ENCODE measurements at places on chromosomes 2 and 18. TPM values are rescaled to one million over a fixed set of nuclear protein-coding genes. Genes with fewer than 3 reads are reported as not detected.

GRCh38 chr2:208556983-208557484 is 150.4 kb downstream of the PTH2R start:
- no peak overlapping the region for H3K4me3 ChIP-seq
- no peak overlapping the region for H3K27ac ChIP-seq
- DNase-seq, result no peak
- H3K27me3 ChIP-seq, result no peaks in the 10 kb centered on the region

GRCh38 chr18:55575066-55575465 is 12.9 kb downstream of the TCF4 start:
- H3K4me3 ChIP-seq, result no peak overlapping the region
- no peak overlapping the region for H3K27ac ChIP-seq
- no peaks in the 10 kb centered on the region for H3K36me3 ChIP-seq
- H3K4me1 ChIP-seq, result no peaks in the 10 kb centered on the region
- H3K27me3 ChIP-seq, result no peaks in the 10 kb centered on the region

- peaks cover 45% of the 10 kb centered on the region for H3K4me1 ChIP-seq
- H3K4me3 ChIP-seq, result no peak overlapping the region
- DNase-seq, result no peak
- H3K36me3 ChIP-seq, result no peaks in the 10 kb centered on the region
- H3K27me3 ChIP-seq, result no peaks in the 10 kb centered on the region
- peak overlapping the region; percentile 2 for H3K27ac ChIP-seq
Observed at GRCh38 chr2:105771836-105772235, 27.1 kb downstream of the NCK2 start.

GRCh38 chr2:117967977-117968718 is 45.7 kb downstream of the CCDC93 start:
- no peak overlapping the region for H3K4me3 ChIP-seq
- H3K27me3 ChIP-seq, result no peaks in the 10 kb centered on the region
- no peaks in the 10 kb centered on the region for H3K36me3 ChIP-seq
- H3K27ac ChIP-seq, result no peak overlapping the region

- no peaks in the 10 kb centered on the region for H3K4me1 ChIP-seq
- no peak overlapping the region for H3K27ac ChIP-seq
- DNase-seq, result no peak
- H3K4me3 ChIP-seq, result no peak overlapping the region
Observed at GRCh38 chr18:42606886-42607495, 508.5 kb downstream of the RIT2 start.

DNA sequence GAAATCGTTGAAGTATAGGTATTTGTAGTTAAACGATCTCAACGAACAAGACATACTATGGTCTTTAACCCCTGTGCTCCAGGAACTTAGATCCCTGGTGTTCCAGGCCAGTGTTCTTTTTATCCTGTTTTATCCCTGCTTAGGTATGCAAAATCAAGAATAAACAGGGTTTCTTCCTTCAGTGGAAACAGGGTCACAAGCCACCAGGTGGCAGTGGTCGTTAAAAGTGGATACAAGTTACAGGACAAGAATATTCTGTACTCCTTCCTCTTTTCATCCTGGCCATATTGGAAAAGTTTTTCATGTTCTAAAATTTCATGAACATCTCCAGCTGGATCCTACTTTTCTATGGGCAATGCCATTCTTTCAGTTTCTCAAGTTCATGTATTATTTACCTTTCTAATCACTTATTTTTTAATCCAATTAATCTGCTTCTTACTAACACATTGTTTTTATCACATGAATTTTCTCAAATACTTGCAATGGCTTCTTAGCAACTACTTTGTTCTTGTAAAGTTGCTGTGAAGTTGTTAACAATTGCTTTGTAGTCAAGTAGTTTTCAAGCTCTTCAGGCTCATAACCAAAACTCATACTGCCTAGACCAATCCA is 16.4 kb upstream of the HNMT start:
- H3K27me3 ChIP-seq, result no peaks in the 10 kb centered on the region
- no peak overlapping the region for H3K4me3 ChIP-seq

Gene FAP
- not detected for total RNA-seq

DNA sequence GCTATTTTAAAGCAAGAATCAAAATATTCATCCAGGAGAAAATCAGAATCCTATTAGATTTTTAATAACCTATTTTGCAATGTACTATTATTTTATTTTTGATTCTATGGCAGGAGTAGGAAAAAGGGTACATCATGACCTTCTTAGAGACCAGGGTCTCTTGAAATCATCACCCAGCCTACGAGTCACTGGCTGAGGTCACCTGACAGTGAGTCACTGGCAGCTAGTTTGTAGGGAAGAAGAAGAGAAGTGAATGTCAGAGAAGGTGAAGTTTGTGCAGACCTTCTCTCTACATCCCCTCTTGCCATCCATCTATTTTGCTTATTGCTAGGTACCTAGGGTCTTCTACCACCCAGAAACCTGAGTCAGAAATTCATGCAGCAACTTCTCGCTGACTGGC is 144.2 kb downstream of the ALK start:
- H3K36me3 ChIP-seq, result no peaks in the 10 kb centered on the region
- H3K4me3 ChIP-seq, result no peak overlapping the region
- no peak overlapping the region for H3K27ac ChIP-seq
- no peak for DNase-seq

DNA sequence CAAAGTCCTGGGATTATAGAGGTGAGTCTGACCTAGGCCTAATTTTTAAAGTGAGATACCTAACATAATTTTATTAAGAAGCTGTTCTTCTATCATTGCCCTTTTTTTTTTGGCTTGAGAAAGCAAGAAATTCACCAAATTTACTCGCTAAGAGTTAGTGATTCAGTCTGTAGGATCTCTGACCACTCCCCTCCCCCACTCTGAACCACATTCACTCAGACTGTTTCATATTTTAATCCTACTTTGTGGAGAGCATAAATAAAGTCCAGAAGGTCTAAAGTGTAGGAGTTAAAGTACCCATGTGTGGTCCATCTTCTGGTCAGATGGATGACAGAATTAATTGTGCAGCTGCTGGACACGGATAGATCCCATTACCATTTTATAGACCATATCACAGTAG is 115.8 kb upstream of the MGAT5 start:
- H3K27me3 ChIP-seq, result no peaks in the 10 kb centered on the region
- no peak overlapping the region for H3K27ac ChIP-seq
- no peak for DNase-seq
- H3K36me3 ChIP-seq, result no peaks in the 10 kb centered on the region
- H3K4me1 ChIP-seq, result peaks cover 53% of the 10 kb centered on the region

- H3K27ac ChIP-seq, result peak overlapping the region; percentile 60
- no peak overlapping the region for H3K4me3 ChIP-seq
- H3K4me1 ChIP-seq, result no peaks in the 10 kb centered on the region
- H3K27me3 ChIP-seq, result no peaks in the 10 kb centered on the region
- H3K36me3 ChIP-seq, result no peaks in the 10 kb centered on the region
- DNase-seq, result no peak
Observed at GRCh38 chr2:60212181-60212945, 341.1 kb downstream of the BCL11A start.

DNA sequence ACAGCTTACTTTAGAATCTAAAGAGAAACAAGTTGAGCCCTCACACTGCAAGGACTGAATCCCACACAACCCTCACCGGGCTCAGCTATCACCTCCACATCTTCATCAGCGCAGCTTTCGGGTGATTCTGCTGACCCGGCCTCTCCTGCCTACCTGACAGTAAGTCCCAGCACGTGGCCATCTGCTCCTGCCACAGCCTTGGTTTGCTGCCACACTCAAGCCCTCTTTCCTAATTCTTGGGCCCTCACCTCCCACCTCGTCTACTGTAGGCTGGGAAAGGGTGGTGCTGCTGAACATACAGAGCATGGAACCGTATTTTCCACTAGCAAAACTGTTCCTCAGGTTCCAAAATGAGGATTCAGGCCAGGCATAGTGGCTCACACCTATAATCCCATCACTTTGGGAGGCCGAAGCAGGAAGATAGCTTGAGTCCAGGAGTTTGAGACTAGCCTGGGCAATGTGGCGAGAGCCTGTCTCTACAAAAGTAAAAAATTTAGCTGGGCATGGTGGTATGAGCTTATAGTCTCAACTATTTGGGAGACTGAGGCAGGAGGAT is 55.3 kb upstream of the HAAO start:
- H3K27ac ChIP-seq, result no peak overlapping the region
- peaks cover 10% of the 10 kb centered on the region for H3K4me1 ChIP-seq
- no peak for DNase-seq
- no peaks in the 10 kb centered on the region for H3K36me3 ChIP-seq
- H3K4me3 ChIP-seq, result no peak overlapping the region

Gene ALLC
- total RNA-seq, result not detected

DNA sequence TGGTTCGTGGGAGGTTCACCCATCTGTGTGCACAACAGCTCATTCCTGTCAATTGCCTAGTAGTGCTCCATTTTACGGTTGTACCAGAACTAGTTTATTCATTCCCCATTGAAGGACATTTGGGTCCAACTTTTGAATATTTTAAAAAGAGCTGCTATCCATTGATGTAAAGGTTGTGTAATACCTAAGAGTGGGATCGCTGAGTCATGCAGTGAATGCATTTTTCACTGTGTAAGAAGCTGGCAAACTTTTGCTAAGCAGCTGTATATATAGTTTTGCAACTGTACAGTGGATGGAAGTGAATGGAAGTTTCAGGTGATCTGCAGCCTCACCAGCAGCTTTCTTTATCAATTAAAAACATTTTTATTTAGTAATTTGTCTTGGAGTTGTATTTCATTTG is 104.5 kb downstream of the DCDC2C start:
- no peaks in the 10 kb centered on the region for H3K4me1 ChIP-seq
- no peak overlapping the region for H3K4me3 ChIP-seq
- no peak for DNase-seq
- no peak overlapping the region for H3K27ac ChIP-seq

- H3K27me3 ChIP-seq, result no peaks in the 10 kb centered on the region
- H3K4me1 ChIP-seq, result peaks cover under 1% of the 10 kb centered on the region
- H3K4me3 ChIP-seq, result no peak overlapping the region
- DNase-seq, result no peak
- H3K27ac ChIP-seq, result no peak overlapping the region
Observed at GRCh38 chr18:48325115-48325665, 84.0 kb downstream of the ZBTB7C start.

Gene PROKR1
- total RNA-seq, result 2.2 TPM

Gene NT5DC4
- not detected for total RNA-seq

Gene DCDC2C
- not detected for total RNA-seq

- peaks cover 27% of the 10 kb centered on the region for H3K4me1 ChIP-seq
- no peak for DNase-seq
- no peak overlapping the region for H3K4me3 ChIP-seq
- no peaks in the 10 kb centered on the region for H3K27me3 ChIP-seq
Observed at GRCh38 chr18:58788470-58788869, 76.2 kb upstream of the ZNF532 start.

Gene TRIM54
- total RNA-seq, result not detected

DNA sequence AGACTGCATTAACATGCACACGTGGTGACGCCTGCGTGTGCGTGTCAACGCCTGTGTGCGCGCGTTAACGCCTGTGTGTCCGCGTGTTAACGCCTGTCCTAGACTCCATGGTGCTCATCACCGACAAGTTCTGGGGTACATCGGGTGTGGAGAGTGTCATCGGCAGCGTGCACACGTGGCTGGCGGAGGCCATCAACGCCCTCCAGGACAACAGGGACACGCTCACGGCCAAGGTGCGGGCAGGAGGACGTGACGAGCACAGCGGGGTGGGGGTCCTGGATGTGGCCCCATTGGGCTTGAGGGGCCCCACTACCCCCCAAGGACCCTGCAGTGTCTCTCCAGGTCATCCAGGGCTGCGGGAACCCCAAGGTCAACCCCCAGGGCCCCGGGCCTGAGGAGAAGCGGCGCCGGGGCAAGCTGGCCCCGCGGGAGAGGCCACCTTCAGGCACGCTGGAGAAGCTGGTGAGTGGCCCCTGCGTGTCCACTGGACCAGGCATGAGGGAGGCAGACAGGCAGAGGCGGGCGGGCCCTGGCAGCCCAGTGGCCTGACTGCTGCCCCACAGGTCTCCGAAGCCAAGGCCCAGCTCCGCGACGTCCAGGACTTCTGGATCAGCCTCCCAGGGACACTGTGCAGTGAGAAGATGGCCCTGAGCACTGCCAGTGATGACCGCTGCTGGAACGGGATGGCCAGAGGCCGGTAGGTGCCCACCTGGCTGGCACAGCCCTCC is 29.2 kb downstream of the GPC1 start:
- no peak overlapping the region for H3K27ac ChIP-seq
- no peaks in the 10 kb centered on the region for H3K4me1 ChIP-seq
- DNase-seq, result no peak
- no peak overlapping the region for H3K4me3 ChIP-seq

DNA sequence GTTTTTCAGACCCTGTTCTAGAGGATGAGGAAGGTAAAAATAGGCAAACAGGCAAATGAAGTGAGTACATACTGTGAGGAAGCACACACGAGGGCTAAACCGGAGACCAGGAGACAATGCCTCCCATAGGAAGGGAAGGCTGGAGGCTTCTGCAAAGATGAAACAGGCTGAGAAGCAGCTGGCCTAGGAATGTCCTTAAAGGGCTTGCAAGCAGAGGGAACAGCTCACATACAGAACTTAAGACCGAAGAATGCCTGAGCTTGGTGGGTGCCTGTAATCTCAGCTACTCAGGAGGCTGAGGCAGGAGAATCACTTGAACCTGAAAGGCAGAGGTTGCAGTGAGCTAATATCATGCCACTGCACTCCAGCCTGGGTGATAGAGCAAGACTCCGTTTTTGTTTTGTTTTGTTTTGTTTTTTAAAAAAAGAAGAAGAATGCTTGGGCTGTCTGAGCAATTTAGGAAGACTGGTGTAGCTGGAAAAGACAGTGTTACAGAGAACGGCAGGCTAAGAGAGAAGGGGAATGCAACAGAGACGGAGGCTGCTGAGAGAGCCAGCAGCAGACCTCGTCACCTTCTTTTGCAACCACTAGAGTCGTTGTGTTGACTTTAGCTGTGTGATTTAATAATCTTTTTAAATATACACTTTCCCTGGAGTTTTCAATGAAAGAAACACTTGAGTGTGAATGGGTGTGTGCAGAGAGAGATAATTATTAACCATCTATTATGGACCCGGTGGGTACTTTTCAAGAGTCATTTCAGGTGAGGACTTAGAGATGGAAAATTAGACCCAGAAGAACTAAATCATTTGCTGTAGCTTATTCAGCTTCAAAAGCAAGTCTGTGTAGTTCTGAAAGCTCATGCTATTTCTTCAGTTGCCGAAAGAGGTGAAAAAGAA is 232.8 kb downstream of the GALR1 start:
- no peak overlapping the region for H3K27ac ChIP-seq
- H3K4me1 ChIP-seq, result no peaks in the 10 kb centered on the region
- H3K4me3 ChIP-seq, result no peak overlapping the region

GRCh38 chr18:7681298-7681697 is 114.2 kb downstream of the PTPRM start:
- H3K36me3 ChIP-seq, result no peaks in the 10 kb centered on the region
- no peak overlapping the region for H3K4me3 ChIP-seq
- no peak overlapping the region for H3K27ac ChIP-seq
- no peaks in the 10 kb centered on the region for H3K4me1 ChIP-seq
- DNase-seq, result no peak
- H3K27me3 ChIP-seq, result no peaks in the 10 kb centered on the region

- H3K4me1 ChIP-seq, result no peaks in the 10 kb centered on the region
- no peak for DNase-seq
- H3K27me3 ChIP-seq, result no peaks in the 10 kb centered on the region
- H3K36me3 ChIP-seq, result no peaks in the 10 kb centered on the region
Observed at GRCh38 chr18:64244571-64244970, 95.7 kb upstream of the LINC00305 start.

Gene GYPC
- total RNA-seq, result 28.1 TPM

Measured in transverse colon (tissue), 4 donors.